Stimulated activated CD8-positive, alpha-beta memory T cell treated with anti-CD3 and anti-CD28 coated beads, Interleukin-4, amount 100 ng/mL, for 1 hour (primary cell): ENCODE measurements at places on chromosomes 1 and 21.

- no peak for DNase-seq
These were observed 2.9 kb upstream of the ATP1A1 start for GRCh38 chr1:116370181-116370580.

DNA sequence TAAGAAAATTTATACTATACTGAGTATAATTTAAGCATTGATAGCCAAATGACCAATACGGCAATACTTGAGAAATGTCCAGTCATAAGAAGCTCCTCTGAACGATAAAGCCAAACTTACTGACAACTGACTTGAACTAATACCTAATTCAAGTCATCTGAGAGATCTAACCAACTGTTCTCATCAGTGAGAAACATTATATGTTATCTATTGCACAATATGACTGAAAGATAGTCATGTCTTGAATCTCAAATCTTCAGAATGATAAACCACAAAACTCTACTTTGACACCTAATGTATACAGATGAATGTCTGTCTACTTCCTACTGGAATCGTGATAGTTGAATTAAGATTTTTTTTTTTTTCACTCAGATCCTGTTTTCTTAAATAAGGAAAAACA, 39.0 kb downstream of the APP start:
- no peak for DNase-seq

- no peak for DNase-seq
These were observed 4.2 kb upstream of the IBA57 start for GRCh38 chr1:228161362-228161761.

- no peak for DNase-seq
These were observed 75.7 kb downstream of the ZC3H11B start for GRCh38 chr1:219537223-219537631.

DNA sequence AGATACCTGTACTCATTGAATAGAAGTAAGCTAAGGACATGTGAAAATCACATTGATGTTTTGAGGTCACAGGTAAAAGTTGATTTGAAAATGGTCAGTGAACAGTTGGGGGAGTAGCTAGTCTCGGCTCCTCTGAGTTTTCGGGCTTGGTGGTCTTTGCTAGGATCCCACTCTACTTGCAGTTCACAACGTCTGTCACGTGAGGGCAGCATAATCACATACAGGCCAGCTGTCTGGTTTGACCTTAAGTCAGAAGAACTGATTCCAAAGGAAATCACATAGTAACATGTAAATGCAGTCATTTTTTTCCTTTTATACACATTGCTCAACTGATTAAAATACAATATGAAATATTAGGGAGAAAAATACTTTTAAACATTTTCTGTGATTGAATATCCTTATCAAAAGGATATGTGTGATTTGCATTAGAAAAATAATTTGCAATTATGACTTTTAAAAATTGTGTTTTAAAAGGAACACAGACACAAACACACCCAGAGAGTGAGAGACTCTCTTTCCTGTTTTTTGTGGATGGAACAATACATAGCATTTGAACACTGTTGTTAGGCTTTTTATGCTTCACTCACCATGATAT, 21.8 kb upstream of the PDC start:
- DNase-seq = peak; percentile 1

DNA sequence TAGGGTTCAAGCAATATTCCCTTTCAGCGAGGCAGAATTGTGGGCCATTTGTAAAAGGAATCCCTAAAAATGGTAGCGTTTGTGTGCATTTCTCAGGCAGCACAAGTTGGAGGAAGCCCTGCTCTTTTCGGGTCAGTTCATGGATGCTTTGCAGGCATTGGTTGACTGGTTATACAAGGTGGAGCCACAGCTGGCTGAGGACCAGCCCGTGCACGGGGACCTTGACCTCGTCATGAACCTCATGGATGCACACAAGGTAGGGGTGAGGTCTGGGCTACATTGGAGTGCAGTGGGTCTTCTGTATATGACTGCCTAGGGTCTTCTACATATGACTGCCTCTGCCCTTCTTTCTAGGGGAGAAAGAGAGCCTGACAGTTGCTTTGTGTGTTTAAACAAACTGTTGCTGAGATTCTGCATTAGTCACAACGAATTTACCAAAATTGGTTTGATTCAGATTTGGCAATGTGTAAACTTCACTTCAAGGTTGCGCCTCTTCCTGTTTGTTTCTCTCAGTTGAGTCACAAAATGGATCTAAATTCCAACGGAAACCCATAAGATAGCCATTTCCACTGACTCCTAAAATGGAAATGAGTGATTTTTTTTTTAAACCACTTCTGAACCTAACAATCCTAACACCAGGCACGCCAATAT, 40.4 kb upstream of the BMP8A start:
- no peak for DNase-seq

DNA sequence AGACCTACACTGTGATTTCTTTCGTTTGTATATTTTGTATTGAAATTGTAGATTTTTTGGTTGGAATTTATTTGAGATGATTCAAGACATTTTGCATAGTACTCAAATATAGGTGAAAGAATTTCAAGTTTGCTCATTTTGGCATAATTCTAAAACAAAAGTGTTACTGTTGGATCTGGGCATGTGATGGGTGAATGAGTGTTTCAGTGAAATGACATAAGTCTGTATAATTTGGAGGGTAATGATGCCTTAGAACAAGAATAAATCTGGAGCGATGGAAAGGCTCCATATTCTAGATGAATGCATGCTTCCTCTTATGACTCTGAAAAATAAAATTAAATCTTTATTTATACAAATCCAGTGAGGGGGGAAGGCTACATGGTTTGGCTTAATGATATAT, 41.0 kb downstream of the NFIA start:
- DNase-seq = no peak

- DNase-seq = no peak
These were observed 140.5 kb upstream of the L1TD1 start for GRCh38 chr1:62054188-62054587.

- DNase-seq = no peak
These were observed 31.2 kb upstream of the CNN3 start for GRCh38 chr1:94958081-94958480.

GRCh38 chr1:96206451-96206850, 515.1 kb upstream of the PTBP2 start:
- DNase-seq = no peak

DNA sequence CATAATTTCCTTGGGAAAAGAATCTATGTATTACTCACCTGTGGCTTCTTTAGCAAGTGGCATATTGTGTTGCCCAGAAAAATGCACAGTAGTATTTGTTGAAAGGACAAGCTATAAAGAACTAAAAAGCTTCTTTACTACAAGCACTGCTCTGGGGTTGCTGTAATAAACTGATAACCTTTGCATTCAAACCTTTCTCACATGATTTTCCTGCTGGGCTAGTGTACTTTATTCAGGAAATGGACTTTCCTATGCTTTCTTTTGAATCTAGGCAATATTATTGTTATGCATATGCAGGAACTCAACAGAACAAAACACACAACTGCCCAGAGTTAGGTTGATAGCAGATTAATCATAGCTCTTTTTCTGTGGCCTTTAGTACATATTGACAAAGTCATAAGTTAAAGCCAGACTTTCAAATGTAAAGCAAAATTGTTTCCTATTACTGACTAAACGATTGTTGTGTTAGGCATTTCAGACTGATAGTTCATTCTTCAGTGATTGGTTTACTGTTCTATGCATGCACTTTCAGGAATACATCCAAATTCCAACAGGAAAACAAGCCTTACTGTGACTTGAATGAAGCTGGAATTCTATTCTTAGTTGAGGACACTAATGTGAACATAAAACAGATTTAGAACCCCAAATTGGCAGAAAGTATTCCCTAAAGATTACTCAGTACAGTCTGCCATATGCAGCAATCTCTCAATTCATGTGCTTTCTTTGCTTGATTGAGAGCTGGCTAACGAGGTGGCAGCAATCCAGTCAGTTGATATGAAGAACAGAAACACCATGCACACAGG, 564.3 kb upstream of the NEGR1 start:
- DNase-seq = no peak

- no peak for DNase-seq
These were observed 107.4 kb downstream of the LYST start for GRCh38 chr1:235759336-235759735.

- DNase-seq = no peak
These were observed 57.8 kb downstream of the SLC35D1 start for GRCh38 chr1:66996018-66996682.

- no peak for DNase-seq
These were observed 90.8 kb downstream of the PPP1R12B start for GRCh38 chr1:202439308-202439707.

DNA sequence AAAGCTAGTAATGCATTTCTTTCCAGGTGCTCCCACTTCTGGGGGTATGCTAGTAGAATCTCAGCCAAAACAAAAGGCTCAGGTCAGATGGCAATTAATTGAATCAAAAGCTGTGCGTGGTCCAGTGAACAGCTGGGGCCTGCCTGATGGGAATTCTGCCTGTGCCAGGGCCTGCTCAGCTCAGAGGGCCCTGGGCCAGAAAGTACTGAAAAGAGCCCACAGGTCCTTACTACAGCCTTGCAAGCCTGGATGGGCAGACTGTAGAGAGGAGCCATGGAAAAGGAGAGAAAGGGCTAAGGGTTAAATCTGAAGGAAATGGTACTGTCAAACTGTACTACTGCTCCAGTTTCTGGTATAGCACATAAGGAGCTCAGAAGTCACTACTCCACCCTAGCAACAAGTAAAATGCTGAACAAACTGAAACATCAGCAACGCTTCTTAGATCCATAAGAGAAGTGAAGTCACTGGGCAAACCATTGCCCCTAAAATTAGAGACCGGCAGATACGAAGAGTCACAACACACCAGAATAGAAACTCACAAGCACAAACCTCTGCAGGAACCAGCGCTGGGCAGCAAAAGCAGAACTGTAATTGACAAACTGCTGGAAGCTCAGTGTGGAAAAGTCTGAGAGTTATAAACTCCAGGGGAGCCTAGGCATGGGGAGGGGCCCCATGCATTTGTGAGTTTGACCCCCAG, 121.1 kb upstream of the SYT6 start:
- no peak for DNase-seq

DNA sequence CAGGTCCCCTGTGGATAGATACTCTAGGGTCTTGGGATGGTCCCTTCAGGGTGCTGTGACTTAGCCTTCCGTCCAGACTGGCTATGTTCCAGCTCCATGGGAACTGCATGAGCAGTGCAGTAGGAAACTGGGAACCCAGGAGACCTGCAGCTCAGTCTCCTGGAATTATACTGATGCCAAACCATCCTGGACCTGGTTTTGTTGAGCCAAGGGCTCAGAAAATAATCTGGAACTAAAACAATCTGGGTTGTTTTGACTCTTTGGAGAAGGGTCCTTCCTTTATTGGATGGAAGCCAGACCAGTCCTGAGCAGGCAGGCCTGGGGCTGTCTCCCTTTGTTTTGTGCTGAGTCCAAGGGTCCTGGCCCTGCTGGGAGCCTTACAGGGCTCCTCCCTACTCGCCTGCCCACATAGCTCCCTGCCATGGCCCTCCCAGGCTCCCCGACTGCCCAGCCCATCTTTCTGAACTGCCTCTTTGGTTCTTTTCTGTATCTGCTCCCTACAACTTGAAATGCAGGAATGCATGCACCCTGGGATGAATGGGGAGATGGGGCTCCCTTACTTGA, 1.2 kb downstream of the IPO13 start:
- no peak for DNase-seq

- DNase-seq = no peak
These were observed 46.2 kb downstream of the UCHL5 start for GRCh38 chr1:193013005-193013404.

DNA sequence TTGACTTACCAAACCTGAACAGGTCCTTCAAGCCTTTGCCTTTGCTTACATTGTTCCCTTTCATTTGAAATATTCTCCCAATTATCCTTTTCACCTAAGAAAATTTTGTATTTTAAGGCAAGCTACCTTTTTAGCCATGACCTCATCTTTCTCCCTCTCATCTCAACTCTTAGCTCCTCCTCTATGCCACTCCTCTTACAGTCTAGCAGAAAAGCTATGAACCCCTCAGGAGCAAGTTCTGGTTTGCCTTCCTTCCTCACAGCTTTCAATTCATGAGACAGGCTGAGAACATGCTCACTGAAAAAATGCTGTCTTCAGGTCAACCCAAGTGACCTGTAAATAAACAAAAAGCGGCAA, 8.3 kb upstream of the MUTYH start:
- no peak for DNase-seq

- DNase-seq = no peak
These were observed 86.4 kb upstream of the JUN start for GRCh38 chr1:58870298-58870676.

DNA sequence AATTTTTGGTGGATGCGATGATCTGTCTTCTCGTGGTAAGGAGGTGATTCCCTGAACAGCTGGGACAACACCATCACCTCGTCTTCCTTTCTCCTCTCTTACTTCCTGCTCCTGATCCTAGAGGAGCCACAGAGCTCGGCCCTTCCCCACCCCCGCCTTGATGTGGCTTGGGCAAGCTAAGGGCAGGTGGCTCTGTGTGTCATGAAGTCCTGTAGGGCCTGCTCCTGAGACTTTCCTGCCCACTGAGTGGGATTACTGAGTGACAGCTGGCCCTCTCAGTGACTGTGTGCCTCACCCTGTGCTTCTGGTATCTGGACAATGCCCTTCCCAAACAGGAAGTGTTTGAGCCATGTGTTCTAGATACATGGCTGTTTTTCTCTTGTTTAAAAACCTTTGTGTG, 153.0 kb downstream of the KCNJ6 start:
- no peak for DNase-seq

DNA sequence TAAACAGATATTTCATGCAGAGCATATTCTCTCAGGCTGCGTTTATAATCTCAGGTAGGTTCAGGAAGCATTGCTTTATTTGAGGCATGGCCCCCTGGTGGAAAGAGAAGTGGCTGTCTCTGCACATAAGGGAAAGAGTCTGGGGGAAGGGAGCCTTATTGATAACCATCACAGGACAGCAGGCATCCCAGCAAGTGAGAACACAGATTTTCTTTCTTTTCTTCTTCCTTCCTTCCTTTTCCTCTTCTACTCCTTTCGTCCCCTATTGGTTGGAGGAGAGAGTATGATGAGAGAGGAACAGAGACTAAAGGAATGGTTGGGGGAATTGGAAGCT, 21.9 kb downstream of the TSNAX start:
- DNase-seq = no peak

- no peak for DNase-seq
These were observed 36.8 kb upstream of the PTPRF start for GRCh38 chr1:43493661-43494450.

GRCh38 chr1:11380500-11380899, 98.5 kb upstream of the DISP3 start:
- DNase-seq = no peak

- DNase-seq = no peak
These were observed 539 bp downstream of the CGN start for GRCh38 chr1:151511636-151512215.

DNA sequence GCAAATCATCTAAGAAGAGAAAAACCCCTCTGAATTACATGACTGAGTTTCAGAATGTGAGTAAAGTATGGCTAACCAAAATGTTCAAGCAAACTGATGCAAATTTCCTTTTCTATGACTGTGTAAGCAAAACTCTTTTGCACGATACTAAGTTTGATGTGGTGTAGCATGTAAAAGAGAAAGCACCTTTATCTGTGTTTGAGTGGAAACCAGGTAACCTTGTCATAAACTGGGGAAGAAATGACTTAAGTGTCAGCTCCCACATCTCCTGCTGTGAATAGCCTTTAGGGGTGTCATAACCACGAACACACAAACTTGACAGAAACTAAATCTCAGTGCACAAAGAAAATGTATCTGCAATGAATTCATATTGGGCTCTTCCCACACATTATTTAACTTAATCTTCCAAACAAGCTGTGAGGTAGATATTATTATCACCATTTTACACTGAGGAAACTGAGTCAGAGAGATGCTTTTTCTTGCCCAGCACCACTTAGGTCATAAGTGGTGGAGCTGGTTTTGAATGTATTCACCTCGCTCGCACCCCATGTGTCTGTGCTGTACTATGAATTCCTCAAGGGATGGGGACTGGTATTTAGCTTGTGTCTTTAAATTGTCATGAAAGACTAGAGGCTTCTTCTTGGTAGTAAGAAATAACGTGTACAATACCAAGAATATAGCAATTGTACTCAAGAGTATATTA, 32.9 kb upstream of the IL12RB2 start:
- no peak for DNase-seq
